ENCODE measurements at places on chromosomes 13 and 19.

- no peak for DNase-seq
Measured at GRCh38 chr13:108572782-108573211, 56.6 kb upstream of the MYO16 start.

DNA sequence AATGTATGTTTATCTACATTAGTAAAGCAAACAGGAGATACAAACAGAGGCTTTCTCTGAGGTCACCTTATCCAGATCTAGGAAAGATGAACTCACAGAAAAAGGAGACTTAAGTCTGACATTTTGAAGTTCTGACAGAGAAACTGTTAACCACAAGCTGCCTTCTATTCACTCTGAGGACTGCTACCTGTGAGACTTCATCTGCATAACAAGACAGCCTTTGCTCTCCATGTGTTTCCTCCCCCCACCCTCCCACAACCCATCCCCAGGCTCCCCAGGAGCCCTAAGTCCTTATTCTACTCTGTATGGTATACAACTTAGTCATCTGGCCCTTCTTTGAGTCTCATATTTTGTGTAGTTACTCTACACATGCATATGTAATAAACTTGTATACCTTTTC lies 699.0 kb downstream of the FGF9 start:
- no peak for DNase-seq

DNA sequence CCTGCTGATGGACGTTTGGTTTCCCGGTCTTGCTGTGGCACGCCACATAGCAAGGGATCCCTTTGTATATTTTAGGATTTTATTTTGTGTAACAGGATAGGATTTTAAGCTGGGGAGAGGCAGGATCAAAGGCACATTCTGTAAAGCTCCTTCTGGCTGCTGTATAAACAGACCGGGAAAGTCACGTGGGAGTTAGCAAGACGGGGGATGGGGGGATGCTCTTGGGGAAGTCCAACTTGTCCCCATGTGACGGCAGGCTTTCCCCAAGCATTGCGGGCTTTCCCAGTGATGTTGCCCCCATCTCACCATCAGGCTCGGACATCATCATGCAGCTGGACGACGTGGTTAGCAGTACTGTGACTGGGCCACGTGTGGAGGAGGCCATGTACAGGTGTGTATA lies 5.8 kb downstream of the QTRT1 start:
- DNase-seq: no peak

DNA sequence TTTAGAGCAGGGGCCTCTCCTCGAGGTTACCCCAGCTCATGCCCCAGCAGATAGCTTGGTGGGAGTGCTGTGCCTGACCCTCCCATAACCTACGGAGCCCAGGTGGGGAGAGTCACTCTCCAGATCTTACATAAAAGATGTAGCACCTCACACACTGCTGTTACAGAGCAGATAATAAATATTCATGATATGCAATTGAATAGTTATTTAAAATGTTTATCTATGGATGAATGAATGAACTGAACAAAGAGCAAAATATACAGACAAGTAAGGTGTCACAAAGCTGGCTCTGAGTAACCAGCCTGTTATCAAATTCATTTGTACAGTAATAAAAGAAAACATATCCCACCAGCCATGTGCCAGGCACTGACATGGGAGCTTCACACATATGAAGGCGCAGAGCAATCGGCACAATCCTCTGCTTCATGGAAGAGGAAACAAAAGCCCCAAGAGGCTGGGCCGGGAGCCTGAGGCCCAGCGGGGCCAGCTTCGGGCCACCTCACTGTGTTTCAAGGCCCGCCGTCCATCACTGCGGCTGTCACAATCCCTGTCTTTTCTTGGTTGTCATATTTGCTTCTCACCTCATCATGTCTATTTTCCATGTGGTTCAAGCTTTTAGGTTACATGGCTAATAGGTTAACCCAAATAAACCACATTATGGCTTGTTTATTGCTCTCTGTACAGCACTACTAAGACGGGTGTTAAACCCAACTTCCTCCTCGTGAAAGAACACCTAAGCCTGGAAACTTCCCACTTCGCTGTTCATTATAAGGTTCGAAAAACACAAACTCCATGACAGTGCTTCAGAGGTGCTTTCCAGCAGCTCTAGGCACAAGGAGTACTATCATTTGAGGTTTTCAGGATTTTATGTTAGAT lies 78.4 kb downstream of the IRS2 start:
- DNase-seq: no peak

GRCh38 chr13:113864273-113864890 lies 506 bp upstream of the GAS6 start:
- DNase-seq: no peak

DNA sequence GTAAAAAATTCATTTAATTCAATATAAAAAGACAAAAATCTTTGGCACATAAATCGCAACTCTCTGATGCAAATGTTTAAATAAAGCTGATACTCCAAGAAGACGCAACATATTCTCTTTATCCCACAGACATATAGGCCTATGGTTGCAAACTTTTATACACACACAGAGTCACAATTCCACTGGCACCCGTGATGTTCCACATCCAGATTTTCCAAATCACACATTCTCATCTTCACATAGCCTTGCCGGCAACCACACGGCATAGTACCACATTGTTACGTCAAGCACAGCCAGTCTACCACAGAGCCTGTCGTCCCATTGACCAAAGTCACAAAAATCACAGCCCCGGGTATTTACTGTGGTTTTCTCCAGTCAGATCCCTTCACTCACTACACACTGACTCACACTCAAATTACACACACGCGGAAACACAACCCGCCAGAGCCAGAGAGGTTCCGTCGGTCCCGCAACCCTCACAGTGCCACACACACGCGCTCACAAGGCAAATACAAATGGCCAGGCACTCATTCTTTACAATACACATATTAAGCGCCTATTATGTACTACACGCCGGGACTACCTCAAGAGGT lies 546 bp upstream of the ZNF546 start:
- peak; percentile 84 for DNase-seq

DNA sequence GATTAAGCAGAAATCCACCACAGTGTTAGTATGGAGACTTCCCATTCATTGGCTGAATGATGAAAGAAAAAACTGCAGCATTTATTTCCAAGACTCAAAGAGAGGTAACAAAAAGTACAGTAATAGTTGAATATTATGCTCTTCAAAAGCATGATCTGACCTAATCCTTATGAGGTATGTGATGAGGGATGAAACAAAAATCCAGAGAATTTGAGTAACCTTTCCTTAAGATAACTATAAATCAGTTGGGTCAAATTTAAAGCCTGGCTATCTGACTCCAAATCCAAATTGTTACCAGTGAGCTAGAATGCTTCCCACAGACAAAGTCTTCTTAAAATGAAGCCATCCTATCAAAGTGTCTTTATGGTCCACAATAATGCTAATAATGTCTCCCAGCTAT lies 38.1 kb downstream of the NUFIP1 start:
- DNase-seq: no peak

GRCh38 chr19:45455707-45456499 lies 11.9 kb upstream of the FOSB start:
- DNase-seq: no peak

DNA sequence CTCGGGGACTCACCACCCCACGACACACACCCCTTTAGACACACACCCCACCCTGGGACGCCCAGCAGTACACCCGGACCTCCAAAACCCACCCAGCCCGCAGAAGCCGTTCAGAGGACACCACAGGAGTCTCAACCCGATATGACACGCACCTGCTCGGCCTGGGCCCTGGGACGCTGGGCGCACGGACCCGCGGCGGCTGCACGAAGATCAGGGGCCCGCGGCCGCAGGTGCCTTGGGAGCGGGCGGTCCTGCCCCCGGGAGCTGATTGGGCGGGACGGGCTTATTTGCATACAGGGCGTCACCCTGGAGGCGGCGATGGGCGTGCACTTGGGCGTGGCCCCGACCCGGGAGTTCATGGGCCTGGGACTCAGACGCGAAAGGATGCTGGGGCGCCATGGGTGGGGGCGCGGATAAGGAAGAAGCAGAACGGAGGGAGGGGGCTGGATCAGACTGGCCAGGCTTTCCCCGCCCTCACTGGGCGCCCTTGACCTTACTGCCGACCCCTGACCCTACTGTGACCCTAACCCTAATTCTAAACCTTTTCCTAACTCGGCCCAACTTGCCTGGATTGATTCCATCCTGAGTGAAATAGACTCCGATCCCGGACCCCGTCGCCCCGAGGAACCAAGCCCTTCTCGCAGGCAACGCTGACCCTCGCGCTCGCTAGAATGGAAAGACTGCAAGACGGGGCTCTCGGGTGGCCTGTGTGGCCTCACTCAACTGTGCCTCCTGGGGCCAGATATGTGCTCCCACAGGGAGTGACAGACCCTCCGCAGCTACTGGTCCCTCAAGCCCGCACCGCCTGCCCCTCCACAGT lies at the start of gene MEF2B:
MEF2B (minus strand) TSS at position 211 of the 820 bp plus-strand sequence. CDS start 19,528 bp downstream, outside the sequence.
- peak; percentile 66 for DNase-seq

- DNase-seq: no peak
Measured at GRCh38 chr19:22945560-22945959, 57.4 kb downstream of the ZNF728 start.

DNA sequence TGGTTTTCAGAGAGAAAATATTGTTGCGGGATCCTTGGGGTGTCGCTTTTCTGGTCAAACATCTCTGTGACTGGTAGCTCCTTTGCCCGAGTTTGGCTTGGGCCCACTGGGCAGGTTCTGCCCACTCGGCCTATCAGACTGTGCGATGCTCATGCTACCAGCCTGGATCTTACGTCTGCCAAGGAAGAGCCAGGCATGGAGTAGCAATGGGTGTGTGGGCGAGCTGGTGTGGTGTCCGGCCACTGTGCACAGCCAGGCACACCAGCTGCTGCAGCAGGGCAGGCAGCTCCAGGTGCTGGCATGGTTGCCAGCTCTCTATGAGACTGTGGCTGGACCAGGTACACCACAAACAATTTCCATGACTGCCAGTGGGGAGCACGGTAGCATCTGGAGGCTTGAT lies 1351.8 kb upstream of the PCDH20 start:
- no peak for DNase-seq

DNA sequence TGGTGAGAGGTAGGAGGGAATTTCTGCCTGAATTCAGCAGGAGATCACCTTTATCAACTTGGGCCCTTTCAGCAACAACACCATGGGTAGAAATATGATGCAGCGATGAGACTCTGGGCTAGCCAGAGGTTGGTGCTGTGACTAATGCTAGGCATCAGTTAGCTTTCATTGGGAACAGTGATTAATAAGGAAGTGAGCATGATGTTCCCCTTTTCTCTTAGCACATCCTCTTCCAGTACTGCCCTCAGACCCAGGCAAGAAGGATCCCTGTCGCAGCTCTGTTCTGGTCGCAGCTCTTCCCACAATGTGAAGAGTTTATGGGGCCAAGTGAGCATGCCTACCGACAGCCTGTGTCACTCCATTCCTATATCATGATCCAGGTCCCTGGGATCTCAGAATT lies 100.5 kb downstream of the FLT1 start:
- no peak for DNase-seq

GRCh38 chr19:10195199-10195519 lies 406 bp upstream of the DNMT1 start:
- no peak for DNase-seq

DNA sequence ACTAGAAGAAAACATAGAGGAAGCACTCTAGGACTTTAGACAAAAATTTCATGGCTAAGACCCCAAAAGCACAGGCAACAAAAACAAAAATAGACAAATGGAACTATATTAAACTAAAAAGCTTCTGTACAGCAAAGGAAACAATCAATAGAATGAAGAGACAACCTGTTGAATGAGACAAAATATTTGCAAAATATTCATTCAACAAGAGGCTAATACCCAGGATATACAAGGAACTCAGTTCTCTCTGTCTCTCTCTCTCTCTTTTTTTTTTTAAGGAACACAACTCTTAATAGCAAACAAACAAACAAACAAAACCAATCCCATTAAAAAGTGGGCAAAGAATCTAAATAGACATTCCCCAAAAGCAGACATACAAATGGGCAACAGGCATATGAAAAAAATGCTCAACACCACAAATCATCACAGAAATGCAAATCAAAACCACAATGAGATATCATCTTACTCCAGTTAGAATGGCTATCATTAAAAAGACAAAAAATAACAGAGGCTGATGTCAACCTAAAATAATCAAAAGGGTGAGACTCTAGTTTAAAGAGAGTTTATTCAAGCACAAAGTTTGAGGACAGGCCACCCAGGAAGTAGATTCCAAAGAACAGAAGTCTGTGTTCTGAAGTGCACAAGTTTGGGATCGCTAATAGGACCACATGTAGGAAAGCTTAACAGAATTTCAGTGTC lies 27.1 kb upstream of the SLC7A9 start:
- DNase-seq: no peak

- no peak for DNase-seq
Measured at GRCh38 chr13:99665711-99666110, 164.4 kb downstream of the TM9SF2 start.

GRCh38 chr13:77779552-77780272 lies 82.2 kb downstream of the SLAIN1 start:
- peak; percentile 71 for DNase-seq

GRCh38 chr19:49333811-49334288 lies 1.4 kb upstream of the CD37 start:
- no peak for DNase-seq

- no peak for DNase-seq
Measured at GRCh38 chr13:70905035-70905434, 796.8 kb upstream of the KLHL1 start.

GRCh38 chr13:112582263-112582662 lies 5.7 kb downstream of the TUBGCP3 start:
- no peak for DNase-seq

DNA sequence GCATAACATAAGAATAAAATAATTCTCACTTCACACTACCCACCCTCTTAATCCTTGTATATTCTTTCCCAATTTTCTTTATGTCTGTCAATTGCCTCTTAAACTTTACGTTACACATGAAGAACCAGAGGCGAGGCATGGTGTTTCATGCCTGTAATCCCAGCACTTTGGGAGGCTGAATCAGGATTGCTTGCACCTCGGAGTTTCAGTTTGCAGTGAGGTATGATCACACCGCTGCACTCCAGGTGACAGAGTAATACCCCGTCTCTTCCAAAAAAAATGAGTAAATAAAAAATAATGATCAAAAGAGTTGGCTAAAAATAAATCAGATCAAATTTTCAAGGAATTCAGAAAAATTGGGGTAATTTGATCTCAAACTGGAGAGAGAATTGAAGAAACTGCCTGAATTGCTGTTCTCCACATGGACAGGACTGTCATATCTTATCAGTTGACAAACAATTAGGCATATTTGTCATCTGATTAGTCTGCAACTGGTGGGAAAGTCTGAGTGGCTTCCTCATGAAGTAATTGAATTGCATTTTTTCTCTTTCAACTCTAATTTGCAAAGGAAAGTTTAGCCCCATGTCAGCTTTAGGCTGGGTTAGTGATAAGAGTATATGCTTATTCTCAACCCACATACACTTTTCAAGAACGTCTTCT lies 302.9 kb downstream of the ITGBL1 start:
- DNase-seq: no peak

Measured in NCI-H748 treated with DMSO at 0.1 percent for 48 hours (cell line).